ENCODE measurements at places on chromosomes 5 and 9. TPM values are rescaled to one million over a fixed set of nuclear protein-coding genes. Genes with fewer than 3 reads are reported as not detected.

The ENHO gene
- 0.63 TPM for total RNA-seq

The MAML1 gene
- total RNA-seq = 14.0 TPM

The EPB41L4A gene
- total RNA-seq = 3.4 TPM

The PCDHB8 gene
- not detected for total RNA-seq

The TMEM252 gene
- not detected for total RNA-seq

The OR4F3 gene
- total RNA-seq = not detected

The GGTA1 gene
- 9.6 TPM for total RNA-seq

The SV2C gene
- total RNA-seq = under 0.01 TPM

The TRIM7 gene
- 1.9 TPM for total RNA-seq

The PRELID2 gene
- total RNA-seq = 1.7 TPM

The RELL2 gene
- total RNA-seq = 6.6 TPM

The AIF1L gene
- 0.10 TPM for total RNA-seq

The TLE1 gene
- 27.2 TPM for total RNA-seq

The CCL19 gene
- total RNA-seq = not detected

The ERGIC1 gene
- total RNA-seq = 63.6 TPM

The SLCO6A1 gene
- total RNA-seq = not detected

The CCDC192 gene
- not detected for total RNA-seq

The DMRT2 gene
- not detected for total RNA-seq

The PRR16 gene
- total RNA-seq = 0.63 TPM

The TMC1 gene
- total RNA-seq = 0.52 TPM

The EGR1 gene
- 36.6 TPM for total RNA-seq

The DIPK1B gene
- total RNA-seq = 2.7 TPM

The ATP10B gene
- total RNA-seq = under 0.01 TPM

The ELAVL2 gene
- not detected for total RNA-seq

The IFNA2 gene
- 0.21 TPM for total RNA-seq

The OBP2B gene
- not detected for total RNA-seq

The PCDHGB1 gene
- total RNA-seq = not detected

The SLC45A2 gene
- under 0.01 TPM for total RNA-seq

The TMED9 gene
- 35.3 TPM for total RNA-seq

The JAK2 gene
- total RNA-seq = 15.5 TPM

The PCDHB9 gene
- total RNA-seq = 0.31 TPM

The F12 gene
- 0.52 TPM for total RNA-seq

The GRIN1 gene
- not detected for total RNA-seq

The ARRDC3 gene
- 270 TPM for total RNA-seq

The PRRC2B gene
- 86.0 TPM for total RNA-seq

The LHX3 gene
- total RNA-seq = not detected

The FGFR4 gene
- 1.2 TPM for total RNA-seq

The GLDC gene
- total RNA-seq = 0.21 TPM

The PCDHGA2 gene
- not detected for total RNA-seq

The SIT1 gene
- total RNA-seq = 9.6 TPM

The KIF4B gene
- total RNA-seq = not detected

The PDLIM4 gene
- total RNA-seq = not detected

The LCN9 gene
- not detected for total RNA-seq

The C9 gene
- total RNA-seq = not detected

The LRRC70 gene
- total RNA-seq = 8.6 TPM

The SLC46A2 gene
- 0.94 TPM for total RNA-seq

Data from mononuclear cell (primary cell).